ENCODE measurements at places on chromosomes 3 and 15. TPM values are rescaled to one million over a fixed set of nuclear protein-coding genes. Genes with fewer than 3 reads are reported as not detected.

DNA sequence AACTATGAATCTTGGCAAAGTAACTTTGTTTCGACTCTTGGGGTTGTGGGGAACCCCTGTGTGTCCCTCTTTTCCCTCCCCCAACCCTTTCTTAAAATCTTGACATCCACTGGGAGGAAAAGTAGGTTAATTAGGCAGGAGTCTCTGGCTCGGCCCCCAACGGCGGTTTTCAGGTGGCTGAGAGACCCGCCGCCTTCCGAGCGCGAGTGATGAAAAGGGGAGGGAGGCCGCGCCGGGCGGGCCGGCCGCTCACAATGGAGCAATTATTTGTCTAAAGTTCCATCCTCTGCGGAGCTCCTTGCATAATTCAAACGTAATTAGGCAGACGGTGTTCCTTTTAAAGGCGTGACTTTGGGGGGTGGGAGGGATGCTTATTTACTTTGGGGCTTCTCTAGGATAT, 51.7 kb downstream of the ZIC4 start:
- H3K36me3 ChIP-seq = peaks cover 2% of the 10 kb centered on the region
- H3K27ac ChIP-seq = no peak overlapping the region
- peak overlapping the region; percentile 52 for H3K4me3 ChIP-seq
- no peak for DNase-seq
- H3K4me1 ChIP-seq = peaks cover 29% of the 10 kb centered on the region

- H3K36me3 ChIP-seq = peaks cover 13% of the 10 kb centered on the region
- H3K4me1 ChIP-seq = peaks cover 21% of the 10 kb centered on the region
- H3K27me3 ChIP-seq = no peaks in the 10 kb centered on the region
Measured at GRCh38 chr3:8867646-8868045, 95.6 kb downstream of the RAD18 start.

DNA sequence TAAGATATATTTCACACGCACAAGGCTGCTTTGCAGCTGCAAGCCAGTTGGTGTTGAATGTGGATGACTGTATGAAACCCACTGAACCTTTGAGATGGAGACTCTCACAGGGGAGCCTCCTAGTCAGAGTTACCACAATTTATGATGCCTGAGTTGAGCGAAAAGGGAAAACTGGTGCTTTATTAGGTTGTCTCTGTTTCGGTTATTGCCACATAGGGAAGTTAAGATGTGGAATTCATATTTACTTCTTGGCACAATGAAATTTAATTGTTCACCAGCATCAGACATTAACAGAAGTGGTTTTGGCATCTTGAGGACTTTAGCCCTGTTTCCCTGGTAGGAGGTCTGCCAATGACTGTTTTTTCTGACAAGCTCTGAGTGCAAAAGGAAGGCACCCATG, 358.2 kb downstream of the SQOR start:
- no peaks in the 10 kb centered on the region for H3K4me1 ChIP-seq
- no peak overlapping the region for H3K27ac ChIP-seq
- H3K36me3 ChIP-seq = no peaks in the 10 kb centered on the region

DNA sequence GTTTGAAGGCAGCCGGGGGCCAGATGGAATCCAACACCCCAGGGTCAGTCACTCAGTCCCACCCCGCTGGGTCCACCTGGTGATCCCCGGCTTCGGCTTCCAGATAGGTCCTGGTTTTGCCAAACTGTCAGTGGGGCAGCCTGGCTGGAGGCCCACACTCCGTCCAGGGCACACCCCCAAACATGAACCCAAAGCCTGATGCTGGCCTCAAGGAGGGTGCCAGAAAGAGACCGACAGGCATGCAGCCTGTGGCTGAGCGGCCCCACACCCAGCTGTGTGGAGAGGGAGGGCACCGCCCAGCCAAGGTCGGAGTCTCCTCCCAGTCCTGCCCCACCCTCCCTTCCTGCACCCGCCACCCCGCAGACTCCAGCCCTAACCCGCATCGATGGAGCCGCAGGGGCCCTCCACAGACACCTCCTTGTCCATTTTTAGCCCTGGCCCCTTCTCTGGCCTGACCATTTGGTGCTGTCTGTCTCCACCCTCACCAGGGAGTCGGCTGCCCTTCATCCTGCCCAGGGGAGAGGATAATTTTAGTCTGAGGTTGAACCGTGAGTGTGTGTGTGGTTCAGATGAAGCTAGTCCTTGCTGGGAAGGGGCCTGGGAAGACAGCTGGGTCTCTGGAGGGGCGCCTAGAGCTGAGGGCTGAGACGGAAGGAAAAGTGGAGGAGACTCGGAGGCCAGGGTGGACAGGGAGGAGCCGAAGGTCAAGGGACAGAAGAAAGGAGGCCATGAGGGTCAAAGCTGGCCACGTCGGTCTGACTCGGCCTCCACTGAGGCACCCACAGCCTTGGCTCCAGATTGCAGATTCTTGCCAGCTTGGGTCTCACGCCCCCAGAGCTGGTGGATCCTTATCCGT, 23.1 kb downstream of the TNK2 start:
- H3K36me3 ChIP-seq = peaks cover 3% of the 10 kb centered on the region
- no peak overlapping the region for H3K4me3 ChIP-seq
- H3K27ac ChIP-seq = peak overlapping the region; percentile 35
- no peak for DNase-seq
- peaks cover 29% of the 10 kb centered on the region for H3K4me1 ChIP-seq
- no peaks in the 10 kb centered on the region for H3K27me3 ChIP-seq

GRCh38 chr3:23756206-23756840, 49.4 kb upstream of the UBE2E1 start:
- H3K4me1 ChIP-seq = peaks cover 35% of the 10 kb centered on the region
- DNase-seq = no peak
- H3K27me3 ChIP-seq = peaks cover 3% of the 10 kb centered on the region
- H3K36me3 ChIP-seq = no peaks in the 10 kb centered on the region

DNA sequence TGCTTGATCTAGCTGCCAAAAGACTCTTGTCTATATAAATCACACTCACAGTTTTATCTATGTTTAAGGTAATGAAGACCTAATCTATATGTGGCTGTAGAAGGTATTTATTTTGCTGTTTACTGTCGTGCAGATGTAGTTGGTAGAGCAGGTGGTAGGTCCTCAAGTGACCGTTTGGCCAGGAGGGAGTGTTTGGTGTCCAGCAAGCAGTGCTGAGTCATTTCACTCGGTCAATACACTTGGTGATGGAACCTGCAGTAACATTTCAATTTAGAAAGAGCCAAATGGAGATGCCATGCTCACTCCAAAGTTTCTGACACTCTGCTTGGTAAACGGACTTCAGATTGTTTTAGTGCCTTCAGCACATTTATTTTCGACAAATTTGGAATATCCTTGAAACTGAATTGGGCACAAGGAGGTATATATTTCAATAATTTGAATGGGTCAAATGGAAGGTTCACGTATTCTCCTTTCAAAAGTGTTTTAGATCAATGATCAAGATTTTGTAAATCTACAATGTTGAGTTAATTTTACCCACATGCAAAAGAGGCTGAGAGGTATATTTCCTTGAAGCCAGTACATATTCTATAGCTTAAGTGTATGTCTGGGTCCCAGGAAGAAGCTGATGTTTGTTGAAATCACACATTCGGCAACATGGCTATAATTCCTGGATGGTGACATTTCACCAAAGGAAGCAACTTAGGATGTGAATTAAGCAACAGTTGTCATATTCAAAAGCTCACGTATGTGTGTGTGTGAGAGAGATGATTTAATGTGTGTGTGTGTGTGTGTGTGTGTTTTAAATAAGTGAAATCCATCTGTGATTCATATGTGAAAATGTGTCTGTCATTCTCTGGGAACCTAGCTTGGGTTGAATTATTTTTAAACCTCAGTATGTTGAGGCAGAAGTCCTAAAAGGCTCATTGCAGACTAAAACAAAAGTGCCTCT, 7.7 kb upstream of the CX3CR1 start:
- H3K4me1 ChIP-seq = peaks cover 6% of the 10 kb centered on the region
- DNase-seq = no peak
- no peaks in the 10 kb centered on the region for H3K36me3 ChIP-seq

- H3K4me1 ChIP-seq = no peaks in the 10 kb centered on the region
- H3K36me3 ChIP-seq = no peaks in the 10 kb centered on the region
- H3K4me3 ChIP-seq = no peak overlapping the region
- no peak overlapping the region for H3K27ac ChIP-seq
Measured at GRCh38 chr3:3196148-3196861, 16.8 kb upstream of the CRBN start.

DNA sequence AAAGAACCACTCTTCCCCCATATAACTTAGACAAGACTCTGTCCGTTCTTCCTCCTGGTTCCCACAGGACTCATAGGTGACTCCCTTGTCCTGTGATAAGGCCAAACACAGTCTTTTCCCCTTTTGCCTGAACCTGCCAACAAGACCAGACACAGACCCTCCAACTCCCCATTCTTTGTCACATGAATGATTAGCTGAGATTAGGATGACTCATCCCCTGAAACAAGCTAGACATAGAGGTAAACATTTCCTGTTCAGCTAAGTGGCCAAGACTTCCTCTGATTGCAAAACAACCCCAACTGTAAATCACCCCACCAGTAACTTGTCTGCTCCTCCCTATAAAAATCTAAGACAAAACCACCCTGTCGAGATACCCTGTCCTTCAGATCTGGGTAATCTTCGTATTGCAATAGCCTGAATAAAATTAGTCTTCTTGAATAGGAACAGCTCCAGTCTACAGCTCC, 11.4 kb upstream of the HTR3E start:
- H3K27ac ChIP-seq = no peak overlapping the region
- no peaks in the 10 kb centered on the region for H3K27me3 ChIP-seq
- no peak overlapping the region for H3K4me3 ChIP-seq
- no peaks in the 10 kb centered on the region for H3K4me1 ChIP-seq
- no peak for DNase-seq
- no peaks in the 10 kb centered on the region for H3K36me3 ChIP-seq

DNA sequence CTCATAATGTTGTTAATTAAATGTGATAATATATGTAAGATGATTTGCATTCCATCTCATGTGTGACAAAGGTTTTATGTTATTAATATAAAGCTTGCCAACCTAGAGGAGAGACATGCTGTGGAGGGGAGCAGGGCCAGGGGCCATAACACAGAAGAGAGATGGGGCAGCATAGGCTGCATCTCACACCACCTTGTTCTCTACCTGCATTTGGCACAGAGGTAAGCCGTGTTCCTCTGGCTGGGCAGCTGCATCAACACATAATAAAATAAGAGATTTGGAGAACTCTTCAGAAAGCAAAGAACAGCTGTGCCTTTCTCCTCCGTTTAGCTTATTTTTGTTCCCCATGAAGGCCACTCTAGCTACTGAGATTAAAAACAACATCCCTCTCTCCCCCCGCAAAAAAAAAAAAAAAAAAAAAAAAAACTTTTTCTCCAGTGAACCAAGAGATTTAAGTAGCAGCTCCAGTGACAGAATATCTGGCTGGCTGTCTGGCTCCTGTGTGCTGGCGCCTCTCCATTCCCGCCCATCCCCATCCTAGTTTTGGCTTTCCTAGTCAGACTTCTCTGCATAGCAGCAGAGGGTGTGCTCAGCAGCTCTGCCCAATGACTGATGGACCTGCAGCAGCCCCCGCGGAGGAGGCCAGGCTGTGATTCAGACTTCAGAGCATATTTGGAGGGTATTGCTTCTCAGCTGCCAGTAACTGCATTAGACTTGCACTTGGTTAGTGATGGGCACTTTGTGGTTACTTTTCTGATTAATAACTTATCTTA, 52.2 kb upstream of the STXBP5L start:
- no peaks in the 10 kb centered on the region for H3K4me1 ChIP-seq
- no peak overlapping the region for H3K4me3 ChIP-seq
- H3K27ac ChIP-seq = no peak overlapping the region
- no peaks in the 10 kb centered on the region for H3K36me3 ChIP-seq
- no peak for DNase-seq

DNA sequence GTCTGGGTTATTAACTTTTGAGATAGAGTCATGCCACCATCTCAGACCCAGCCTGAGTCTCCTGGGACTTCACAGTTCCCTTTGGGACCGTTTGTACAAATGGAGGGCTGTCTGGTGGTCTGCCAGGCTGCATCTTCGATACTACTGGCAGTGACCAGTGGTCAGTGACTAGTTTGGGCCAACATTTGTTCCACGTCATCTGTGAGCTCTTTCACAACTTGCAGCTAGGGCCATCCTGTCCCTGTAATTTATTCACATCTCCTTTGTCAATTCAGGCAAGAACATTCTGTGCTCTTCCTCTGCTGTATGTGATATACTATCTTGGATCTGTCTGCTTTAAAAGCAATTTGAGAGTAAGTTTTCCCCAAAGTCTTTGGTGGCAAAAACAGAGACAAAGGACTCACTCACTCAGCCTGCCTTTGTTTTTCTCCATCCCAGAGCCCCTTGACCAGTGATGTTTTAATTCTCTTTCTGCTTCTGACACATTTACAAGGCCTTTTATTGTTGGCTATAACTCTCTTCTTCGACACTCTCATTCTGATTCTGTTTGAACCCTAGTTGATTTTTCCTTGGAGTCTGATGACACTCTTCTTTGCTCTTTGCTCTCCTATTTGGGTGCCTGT, 353.4 kb downstream of the EPHB1 start:
- H3K27ac ChIP-seq = peak overlapping the region; percentile 29
- no peaks in the 10 kb centered on the region for H3K27me3 ChIP-seq
- H3K4me3 ChIP-seq = no peak overlapping the region
- peaks cover 17% of the 10 kb centered on the region for H3K4me1 ChIP-seq
- DNase-seq = no peak

DNA sequence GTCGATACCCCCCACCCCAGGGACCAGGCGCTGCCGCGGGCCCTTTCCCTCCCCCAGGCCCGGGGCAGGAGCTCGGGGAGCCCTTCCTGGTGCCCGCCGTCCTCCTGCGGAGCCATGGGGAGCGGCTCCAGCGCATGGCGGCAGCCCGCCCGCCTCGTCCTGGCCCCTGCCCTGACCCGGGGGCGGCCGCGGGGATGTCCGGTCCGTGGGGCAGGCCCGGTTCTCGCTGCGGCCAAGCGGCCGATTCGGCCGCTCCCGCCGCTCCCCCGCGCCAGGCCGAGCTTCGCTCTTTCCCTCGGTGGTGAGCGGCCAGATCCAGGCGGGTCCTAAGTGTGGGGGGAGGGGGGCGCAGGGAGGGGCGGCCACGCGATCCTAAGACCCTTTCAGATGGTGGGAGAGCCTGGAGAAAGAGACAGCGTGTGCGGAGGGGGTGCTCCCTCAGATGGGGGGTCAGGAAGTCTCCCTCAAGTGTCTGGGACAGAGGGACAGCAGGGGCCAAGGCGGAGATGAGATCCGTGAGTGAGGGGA, 1.3 kb downstream of the NEIL1 start:
- H3K4me3 ChIP-seq = peak overlapping the region; percentile 89
- no peak overlapping the region for H3K27ac ChIP-seq
- peaks cover 26% of the 10 kb centered on the region for H3K27me3 ChIP-seq
- peaks cover 11% of the 10 kb centered on the region for H3K4me1 ChIP-seq
- DNase-seq = no peak
- H3K36me3 ChIP-seq = no peaks in the 10 kb centered on the region

GRCh38 chr3:195124378-195124992, 146.5 kb downstream of the XXYLT1 start:
- H3K27ac ChIP-seq = peak overlapping the region; percentile 61
- peaks cover 6% of the 10 kb centered on the region for H3K4me1 ChIP-seq
- no peaks in the 10 kb centered on the region for H3K27me3 ChIP-seq
- no peak overlapping the region for H3K4me3 ChIP-seq
- DNase-seq = no peak
- no peaks in the 10 kb centered on the region for H3K36me3 ChIP-seq

Gene CIB2
- total RNA-seq = 37.7 TPM

Gene CCDC54
- total RNA-seq = not detected

Gene STXBP5L
- 3.0 TPM for total RNA-seq

Gene ANKRD28
- 36.8 TPM for total RNA-seq

Gene SI
- not detected for total RNA-seq

Data from neural crest cell (in vitro differentiated cells).